ENCODE measurements at places on chromosomes 16 and 17.
A peak's percentile ranks its signal among the peaks of the same experiment; 100 is the strongest.

GRCh38 chr17:82281076-82281475 lies 7.6 kb upstream of the CSNK1D start:
- no peak for DNase-seq

DNA sequence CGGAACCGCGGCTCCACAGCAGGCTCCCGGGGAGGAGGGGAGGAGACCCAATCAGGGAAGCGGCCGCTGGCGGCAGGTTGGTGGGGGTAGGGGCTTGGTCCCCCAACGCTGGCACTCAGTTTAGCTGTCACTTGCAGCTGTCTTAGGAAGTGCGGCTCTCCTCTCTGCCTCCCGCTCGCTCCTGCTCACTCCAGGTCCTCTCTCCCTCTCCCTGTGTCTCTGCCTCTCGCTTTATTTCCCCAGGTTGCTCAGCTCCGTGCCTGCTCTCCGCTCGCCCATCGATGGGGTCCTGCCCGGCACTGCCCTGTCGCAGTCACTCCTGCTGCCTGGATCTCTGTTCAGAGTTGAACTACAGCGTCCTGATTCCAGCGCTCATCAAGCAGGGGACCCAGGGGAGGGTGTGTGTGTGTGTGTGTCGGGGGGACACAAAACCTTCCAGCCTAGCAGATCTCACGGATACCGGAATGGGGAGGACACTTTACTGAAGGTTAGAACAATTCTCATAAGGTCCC lies 145.6 kb downstream of the ENGASE start:
- no peak for DNase-seq

DNA sequence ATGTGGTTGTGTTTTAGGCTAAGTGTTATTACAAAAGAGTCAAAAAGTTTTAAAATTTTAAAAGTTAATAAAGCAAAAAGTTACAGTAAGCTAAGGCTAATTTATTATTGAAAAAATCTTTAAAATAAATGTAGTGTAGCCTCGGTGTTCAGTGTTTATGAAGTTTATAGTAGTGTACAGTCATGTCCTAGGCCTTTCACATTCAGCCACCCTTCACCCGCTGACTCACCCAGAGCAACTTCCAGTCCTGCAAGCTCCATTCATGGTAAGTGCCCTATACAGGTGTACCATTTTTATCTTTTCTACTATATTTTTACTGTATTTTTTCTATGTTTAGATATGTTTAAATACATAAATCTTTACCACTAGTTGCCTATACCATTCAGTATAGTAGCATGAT lies 98.5 kb upstream of the RPRML start:
- DNase-seq, result no peak

DNA sequence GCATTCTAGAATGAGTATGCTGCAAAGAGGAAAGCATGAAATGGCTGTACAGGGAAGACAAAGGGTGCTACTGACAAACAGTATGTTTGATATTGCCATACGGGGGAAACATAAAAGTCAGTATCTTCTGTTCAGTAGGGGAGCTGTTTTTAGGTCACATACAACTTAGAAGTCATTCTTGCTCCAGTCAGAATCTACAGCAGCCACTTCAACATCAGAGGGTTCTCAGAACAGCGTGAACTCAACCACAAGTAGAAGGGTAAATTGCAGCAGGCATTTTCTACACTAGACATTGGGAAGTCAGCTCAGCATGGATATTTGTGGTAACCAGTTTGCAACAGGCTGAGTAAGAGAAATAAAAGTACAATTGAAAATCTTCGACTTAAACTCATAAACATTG lies 1241.8 kb upstream of the GOT2 start:
- no peak for DNase-seq

DNA sequence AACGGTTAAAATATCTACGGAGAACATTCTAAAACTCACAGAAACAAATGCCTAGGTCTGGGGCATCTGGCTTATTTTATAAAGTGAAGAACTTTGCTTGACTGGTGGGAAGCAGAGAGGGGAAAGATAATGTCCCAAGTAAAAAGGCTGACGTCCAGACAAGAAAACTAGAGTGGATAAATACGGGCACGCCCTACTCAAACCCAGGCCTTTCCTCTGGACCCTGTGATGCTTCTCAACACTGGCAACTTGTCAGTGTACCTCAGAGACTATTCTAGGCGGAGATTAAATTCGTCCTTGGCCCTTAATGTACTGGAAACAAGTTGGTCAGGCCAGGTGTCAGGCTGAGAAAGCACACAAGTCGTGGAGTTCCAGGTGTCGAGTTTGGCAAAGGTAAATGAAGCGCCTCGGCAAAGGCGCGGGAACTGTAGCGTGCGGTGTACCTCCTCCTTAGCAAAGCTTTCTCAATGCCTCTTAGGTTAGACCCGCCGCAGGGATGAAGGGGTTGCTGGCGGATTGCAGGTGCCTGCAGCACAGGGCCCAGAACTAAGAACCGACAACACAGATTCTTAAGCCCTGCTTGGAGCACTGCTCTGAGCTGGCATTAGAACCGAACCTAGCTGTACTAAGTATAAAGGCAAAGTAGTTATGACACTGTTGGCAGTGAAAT lies 668 bp upstream of the UNK start:
- no peak for DNase-seq

GRCh38 chr17:82015311-82015971 lies 7.2 kb downstream of the CENPX start:
- no peak for DNase-seq

GRCh38 chr16:3149630-3150345 lies 15.0 kb downstream of the ZNF213 start:
- peak; percentile 66 for DNase-seq
